Trophoblast cell (in vitro differentiated cells and primary cell): ENCODE measurements at places on chromosomes 13 and 19.

- DNase-seq = no peak
These were observed 3.8 kb downstream of the WBP4 start for GRCh38 chr13:41065078-41065477.

DNA sequence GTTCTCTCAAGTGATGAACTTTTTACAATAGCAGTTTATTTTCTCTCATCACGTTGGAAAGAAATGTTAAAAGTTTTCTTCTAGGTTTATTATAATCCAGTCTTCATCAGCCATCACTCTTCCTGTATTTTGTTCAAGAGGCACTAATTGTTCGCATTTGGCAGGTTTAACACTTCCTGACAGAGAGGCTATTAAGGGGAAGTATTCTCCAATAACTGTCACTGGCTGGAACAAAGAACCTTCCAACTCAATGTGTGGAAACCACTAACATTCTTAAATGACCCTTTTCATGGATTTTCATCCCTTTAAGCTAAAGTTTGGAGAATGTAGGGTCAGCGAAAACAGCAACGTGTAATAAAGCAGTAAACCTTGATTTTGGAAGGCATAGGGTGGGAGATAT is 145.1 kb downstream of the PCCA start:
- DNase-seq = no peak

DNA sequence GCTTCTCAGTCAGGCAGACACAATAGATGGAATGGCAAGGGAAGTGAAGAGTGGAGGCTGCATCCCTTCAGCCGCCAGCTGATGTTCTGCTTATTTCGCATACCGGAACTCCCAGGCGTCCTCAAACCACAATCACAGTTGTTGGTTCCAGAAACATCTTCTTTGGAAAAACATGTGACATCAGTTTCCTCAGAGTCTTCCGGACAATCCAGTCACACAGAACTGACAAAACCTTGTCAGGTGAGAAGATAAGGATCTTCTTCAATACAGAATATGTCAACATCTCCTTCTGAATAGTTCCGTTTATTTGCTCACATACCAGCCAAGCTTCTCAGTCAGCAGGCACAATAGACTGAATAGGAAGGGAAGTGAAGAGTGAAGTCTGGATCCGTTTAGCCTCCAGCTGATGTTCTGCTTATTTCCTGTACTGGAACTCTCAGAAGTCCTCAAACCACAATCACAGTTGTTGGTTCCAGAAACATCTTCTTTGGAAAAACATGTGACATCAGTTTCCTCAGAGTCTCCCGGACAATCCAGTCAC is 45.1 kb upstream of the CEACAM21 start:
- peak; percentile 49 for DNase-seq

DNA sequence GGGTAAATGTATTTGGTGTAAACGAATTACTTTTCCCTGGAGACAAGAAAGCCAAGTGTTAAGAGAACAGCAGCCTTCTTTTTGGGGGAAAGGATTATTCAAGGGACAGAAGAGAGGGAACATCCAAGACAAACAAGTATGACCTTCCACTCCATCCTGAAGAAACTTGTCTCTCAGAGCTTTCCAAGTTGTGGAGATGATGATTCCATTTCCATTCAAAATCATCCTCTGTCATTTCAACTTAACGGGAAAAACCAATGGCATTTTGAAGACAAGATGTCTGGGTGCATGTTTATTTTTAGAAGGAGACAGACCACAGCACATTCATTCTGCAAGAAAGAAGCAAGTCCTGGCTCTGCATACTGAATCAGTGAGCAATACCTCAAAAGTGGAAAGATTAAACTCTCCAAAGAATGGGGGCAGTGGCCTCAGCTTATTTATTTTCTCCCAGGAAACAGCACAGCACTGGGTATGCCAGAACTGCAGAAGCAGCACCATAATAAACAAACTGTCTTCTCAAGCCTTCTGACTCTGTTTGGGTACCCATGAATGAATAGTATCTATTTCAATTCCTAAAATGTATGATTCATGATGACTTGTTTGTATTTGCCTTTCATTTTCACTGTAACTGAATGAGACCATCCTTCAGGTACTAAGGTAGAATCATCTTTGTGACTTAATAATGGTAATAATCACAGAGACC is 541.0 kb downstream of the RFC3 start:
- DNase-seq = no peak

- DNase-seq = no peak
These were observed 128.7 kb downstream of the MAB21L1 start for GRCh38 chr13:35347679-35348205.

GRCh38 chr13:97986835-97987234 is 33.4 kb downstream of the IPO5 start:
- DNase-seq = no peak

DNA sequence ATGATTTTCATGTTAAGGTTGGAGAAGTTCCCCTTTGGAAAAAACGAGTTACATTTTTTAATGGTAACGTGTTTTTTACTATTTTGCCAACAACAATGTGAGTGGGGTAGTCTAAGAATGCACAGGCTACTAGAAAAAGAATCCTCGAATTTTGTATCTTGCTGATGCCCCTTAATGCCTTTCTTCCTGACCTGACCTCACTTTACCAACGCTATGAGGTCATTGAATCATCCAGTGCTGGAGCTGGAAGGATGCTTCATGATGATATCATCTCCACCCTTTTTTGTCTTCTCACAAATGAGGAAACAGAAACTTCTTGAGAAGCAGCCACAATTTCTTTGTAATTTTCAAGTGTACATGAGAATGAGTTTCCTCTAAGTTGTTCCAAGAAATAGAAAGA is 8.2 kb upstream of the UBL3 start:
- peak; percentile 74 for DNase-seq

- DNase-seq = peak; percentile 31
These were observed 72.2 kb downstream of the ATP11A start for GRCh38 chr13:112761701-112762689.

- DNase-seq = peak; percentile 63
These were observed 16.6 kb downstream of the DDX39A start for GRCh38 chr19:14402332-14403144.

DNA sequence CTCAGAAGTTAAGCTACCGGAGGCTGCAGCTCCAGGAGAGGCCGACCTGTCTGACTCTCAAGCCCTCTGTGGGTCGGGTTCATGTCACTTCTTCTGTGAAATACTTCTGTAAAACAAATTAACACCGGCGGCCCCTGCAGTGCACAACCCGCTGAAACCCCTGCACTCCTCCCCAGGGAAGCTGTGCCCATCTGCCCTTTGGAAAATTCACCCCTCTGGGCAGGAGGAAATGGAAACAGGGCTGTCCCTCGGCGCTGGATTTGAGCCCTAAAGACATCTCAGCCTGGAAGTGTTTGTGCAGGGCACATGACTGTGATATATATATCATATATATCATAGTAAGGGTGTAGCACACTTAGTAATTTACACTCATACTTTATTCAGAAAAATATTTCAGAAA is 415.3 kb downstream of the IRS2 start:
- no peak for DNase-seq

DNA sequence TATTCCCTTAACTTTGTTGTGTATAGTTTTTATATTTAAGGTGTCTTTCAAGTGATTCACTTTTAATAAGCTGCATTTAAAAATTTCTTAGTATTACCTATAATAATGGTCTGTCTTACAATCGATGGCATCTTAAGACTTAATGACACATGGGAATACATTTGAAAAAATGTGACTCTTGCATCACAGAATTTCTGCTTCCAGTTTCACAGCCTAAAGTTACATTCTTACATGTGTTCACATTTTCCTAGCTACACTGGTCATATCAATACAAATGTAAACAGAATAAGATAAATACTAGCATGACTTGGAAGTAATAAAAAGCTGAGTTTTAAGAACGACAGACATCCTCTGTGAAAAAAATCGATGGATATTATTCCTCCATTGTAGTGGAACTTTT is 1597.1 kb upstream of the MIR17HG start:
- DNase-seq = peak; percentile 65

GRCh38 chr13:50422181-50423148 is 407.2 kb downstream of the KCNRG start:
- no peak for DNase-seq

DNA sequence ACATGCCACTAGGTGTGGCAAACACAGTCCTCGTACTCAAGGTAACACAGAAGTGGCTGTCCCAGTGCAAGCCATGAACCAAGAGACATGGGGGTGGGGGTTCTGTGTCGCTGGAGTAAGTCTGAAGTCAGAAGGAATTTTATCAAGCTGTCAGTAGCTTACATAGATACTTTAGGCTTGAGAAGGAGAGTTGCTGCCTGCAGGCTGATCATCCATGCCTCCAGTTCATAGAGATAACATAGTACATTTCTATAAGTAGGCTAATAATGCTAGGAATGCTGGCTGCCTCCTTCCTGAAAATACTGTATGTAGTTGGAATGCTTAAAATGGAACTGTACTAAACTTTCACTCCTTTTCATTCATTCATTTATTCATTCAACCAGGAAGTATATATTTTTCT is 70.1 kb downstream of the CAB39L start:
- DNase-seq = peak; percentile 92

- DNase-seq = no peak
These were observed 20.8 kb upstream of the EPHX3 start for GRCh38 chr19:15253061-15253460.

GRCh38 chr13:80217614-80218456 is 123.1 kb downstream of the SPRY2 start:
- DNase-seq = peak; percentile 53

- DNase-seq = no peak
These were observed 211.9 kb downstream of the NALCN start for GRCh38 chr13:101204270-101205020.

DNA sequence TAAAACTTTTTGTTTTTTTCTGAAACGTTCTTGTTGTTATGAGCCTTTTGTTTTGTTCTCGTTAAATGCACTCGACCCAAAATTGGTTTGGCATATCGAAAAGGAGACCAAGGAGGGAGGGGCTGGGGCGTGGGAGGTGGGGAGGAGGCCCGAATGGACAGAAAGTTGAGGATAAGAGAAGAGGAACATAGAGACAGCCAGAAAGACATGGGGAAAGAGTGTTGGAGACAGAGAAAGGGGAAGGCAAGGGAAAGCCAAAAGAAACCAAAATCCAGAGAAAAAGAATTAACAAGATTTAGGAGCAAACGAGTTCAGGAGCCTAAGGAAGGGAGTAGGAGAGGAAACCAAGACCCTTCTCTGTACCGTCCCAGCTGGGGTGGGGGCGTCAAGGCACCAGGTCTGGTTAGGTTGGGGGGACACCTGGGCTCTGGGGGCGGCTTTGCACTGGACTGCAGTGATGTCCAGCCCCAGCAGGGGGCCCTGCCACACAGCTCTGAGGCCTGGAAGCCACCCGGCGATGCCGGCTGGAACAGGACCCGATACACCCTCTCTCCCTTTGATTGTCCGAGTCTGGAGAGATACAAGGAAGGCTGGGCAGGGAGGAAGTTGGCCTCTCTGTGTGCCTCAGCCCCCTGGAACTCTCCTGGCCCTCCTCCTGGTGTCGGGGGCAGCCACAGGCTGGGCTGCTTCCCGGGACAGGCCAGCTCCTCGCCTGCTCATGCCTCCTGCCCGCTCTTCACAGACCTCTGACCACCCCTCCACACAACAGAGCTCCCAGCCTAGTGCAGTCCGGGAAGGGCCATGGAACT is 11.6 kb upstream of the ASF1B start:
- DNase-seq = peak; percentile 53

DNA sequence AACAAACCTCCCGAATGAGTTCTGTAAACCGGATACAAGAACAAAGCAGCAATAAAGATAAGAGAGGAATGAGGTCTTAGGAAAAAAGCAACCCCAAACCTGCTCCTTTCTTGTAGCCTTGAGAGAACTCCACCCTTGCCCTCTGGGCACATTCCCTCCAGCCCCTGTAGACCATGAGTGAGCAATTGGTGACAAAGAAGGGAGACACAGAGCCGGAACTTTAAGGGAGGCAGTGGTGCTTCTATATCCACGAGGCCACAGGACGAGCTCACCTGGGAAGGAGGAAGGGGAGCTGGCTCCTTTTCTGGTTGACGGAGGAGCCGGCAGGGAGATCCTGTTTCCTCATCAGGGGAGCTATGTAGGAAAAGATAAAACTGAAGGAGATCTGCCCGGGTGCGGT is 13.0 kb downstream of the BRME1 start:
- DNase-seq = no peak

DNA sequence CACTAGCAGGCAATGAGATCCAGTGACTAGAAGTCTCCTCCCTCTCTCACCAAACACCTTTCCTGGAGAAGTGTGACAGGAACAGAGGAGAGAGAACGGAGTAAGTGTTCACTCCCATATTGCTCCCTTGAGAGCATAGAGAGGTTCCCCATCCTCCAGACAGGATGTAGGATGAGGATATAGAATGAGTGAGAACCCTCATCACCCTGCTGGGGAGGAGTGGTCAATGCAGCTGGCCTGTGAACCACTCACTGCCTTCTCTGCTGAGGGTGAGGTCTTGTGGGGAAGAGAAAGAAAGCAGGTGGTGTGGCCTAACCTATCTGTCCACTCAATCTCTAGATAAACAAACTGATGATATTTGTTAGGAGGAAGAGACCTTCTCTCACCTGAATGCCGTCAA is 386.6 kb downstream of the PCDH20 start:
- no peak for DNase-seq

GRCh38 chr13:23175920-23176319 is 4.9 kb upstream of the SGCG start:
- no peak for DNase-seq

- no peak for DNase-seq
These were observed 1.6 kb upstream of the IGFL4 start for GRCh38 chr19:46042252-46042883.

GRCh38 chr13:75959861-75960481 is 323.8 kb downstream of the LMO7 start:
- DNase-seq = no peak

GRCh38 chr19:35644987-35645679 is 3.0 kb upstream of the COX6B1 start:
- DNase-seq = peak; percentile 68

DNA sequence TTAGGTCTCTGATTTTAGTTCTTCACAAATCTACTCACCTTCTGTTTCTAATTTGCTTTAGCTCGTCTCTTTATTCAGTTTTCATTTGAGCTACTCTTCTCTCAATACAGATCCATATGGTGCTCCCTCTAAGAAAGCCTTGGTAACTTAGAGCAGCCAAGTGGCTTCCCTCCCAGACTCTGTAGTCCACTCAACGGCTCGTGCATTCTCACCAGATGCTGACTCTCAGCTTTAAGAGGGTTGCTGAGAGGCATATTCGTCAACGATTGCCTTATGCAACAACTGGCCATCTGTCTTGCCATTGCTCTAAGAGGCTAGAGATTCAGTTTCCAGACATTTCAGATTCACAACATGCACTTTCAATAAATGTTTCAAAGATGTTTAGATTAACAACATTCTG is 785.8 kb upstream of the SLC10A2 start:
- no peak for DNase-seq

GRCh38 chr13:110010404-110011138 is 224.2 kb upstream of the IRS2 start:
- no peak for DNase-seq

GRCh38 chr19:43337737-43338136 is 15.7 kb upstream of the CD177 start:
- no peak for DNase-seq
